DMS53 (cell line): ENCODE measurements at places on chromosomes 11 and 22.

DNA sequence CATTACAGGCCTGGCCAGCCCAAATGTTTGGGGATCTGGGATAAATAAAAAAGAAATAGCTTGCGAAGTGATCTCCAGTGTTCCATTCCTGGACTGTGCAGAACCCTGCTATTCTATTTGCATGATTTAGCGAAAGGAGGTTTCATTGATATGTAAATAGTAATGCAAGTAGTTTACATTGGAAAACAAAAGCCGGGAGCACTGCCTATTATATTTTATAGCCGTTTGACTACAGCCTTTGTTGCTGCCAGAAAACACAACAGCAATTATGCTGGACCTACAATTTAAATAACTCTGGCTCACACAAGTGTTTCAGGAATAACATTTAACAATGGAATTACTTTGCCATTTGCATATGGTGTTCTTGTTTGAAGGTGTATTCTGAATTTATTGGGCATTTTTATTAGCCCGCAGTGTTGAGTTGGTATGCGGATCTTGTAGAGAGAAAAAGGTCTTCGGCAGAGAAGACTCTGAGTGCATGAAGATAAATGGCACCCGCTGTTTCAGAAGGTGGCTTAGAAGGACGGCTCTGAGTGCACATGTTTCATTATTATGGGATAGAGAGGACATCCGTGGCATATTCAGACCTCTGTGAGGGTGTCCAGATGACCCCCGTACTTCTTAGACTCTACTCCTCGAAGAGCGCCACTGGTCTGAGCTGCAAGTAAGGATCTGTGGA is 315.0 kb downstream of the BRD1 start:
- DNase-seq, result no peak

- DNase-seq, result no peak
Observed at GRCh38 chr11:63884196-63884932, 32.6 kb downstream of the RCOR2 start.

DNA sequence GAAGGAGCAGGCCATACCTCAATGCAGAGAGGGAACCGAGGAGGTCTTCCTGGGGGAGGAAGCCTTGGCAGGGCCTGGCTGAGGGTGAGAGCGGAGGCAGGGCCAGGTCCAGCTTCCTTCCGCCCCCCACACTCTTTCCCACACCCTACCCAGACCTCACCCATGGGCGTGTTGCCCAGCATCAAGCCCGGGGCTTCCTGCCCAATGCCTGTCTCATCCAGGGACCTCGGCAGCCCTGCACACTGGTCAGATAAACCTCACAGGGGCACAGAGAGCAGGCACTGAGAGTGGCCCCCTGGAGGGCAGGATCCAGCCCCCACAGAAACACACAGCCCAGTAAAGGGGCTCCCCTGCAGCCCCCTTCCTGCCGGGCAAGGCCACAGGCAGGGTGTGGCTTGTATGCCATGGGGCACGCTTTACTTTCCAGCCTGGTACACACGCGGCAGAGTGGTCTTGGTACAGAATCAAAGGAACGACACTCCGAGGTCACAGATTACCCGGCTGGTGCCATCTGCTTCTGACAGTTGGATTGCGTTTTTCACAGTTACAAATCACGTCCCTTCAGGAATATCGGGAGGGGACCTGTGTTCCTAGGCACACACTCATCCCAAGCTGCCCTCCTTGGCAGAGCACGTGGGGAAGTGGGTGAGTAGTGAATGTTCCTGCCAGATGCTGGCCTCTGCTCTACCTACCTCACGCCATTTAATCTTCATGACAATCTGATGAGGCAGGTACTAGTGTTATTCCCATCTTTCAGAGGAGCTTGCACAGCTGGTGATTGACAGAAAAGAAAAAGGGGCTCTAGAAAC is 20.0 kb upstream of the CD5 start:
- no peak for DNase-seq

GRCh38 chr11:129724866-129725265 is 90.8 kb upstream of the TMEM45B start:
- no peak for DNase-seq

GRCh38 chr11:65446446-65447277 is 24.1 kb downstream of the NEAT1 start:
- DNase-seq, result no peak

- no peak for DNase-seq
Observed at GRCh38 chr11:62688491-62688890, 839 bp downstream of the LRRN4CL start.

- DNase-seq, result no peak
Observed at GRCh38 chr22:48823941-48824340, 1003.7 kb downstream of the BRD1 start.

- DNase-seq, result no peak
Observed at GRCh38 chr11:109957000-109957399, 136.2 kb upstream of the ZC3H12C start.

DNA sequence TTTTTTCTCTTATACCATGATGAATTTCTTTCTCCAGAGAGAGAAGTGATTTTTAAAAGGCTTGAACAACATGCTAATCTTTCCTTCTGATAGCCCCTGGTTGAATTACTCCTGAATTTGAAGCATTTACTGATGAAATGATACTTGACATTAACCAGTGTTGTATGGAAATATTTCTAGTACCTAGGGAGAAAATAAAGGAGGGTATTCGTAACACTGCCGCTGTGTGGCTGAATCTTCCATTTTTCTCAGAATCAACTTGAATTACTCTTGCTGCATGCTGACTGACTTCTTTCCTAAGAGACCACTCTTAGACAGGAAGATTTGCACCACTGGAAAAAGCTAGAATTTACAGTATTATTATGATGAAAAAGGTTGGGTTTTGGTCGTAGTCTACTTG is 118.3 kb downstream of the FAT3 start:
- no peak for DNase-seq

- no peak for DNase-seq
Observed at GRCh38 chr11:65077451-65077850, 6.4 kb downstream of the CDCA5 start.

- DNase-seq, result peak; percentile 81
Observed at GRCh38 chr11:34174412-34175041, 69.1 kb downstream of the NAT10 start.

DNA sequence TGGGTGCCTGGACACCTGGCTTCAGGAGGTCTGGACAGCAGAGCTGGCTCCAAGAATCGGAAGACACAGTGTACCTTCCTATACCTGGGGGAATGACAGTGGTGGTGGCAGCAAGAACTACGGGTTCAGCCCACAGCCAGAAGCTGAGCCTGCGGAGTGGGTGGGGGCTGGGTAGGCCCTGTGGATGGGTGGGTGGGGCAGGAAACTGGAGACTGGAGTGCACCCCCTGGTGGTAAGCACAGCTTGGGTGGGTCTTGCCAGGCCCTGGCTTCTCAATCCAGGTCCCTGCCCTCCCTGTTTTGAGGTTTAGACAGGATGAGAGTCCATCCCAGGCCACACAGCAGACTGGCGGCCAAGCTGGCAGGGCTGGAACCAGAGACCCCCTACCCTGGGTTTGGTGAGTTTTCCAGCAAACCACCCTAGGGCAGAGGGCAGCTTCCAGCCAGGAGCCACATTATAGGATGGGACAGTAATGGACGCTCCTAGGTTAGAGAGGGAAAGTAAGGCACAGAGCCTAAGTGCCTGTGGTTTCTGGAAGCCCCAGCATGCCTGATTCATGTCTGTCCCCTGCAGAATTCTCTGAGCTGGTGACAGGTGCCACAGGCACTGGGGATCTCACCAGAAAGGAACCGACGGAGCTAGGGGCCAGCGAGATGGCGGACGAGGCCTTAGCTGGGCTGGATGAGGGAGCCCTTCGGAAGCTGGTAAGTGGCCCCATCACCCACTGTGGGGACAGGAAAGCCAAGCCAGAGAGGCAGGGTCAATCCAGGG is 1.7 kb downstream of the SMTN start:
- DNase-seq, result peak; percentile 24

DNA sequence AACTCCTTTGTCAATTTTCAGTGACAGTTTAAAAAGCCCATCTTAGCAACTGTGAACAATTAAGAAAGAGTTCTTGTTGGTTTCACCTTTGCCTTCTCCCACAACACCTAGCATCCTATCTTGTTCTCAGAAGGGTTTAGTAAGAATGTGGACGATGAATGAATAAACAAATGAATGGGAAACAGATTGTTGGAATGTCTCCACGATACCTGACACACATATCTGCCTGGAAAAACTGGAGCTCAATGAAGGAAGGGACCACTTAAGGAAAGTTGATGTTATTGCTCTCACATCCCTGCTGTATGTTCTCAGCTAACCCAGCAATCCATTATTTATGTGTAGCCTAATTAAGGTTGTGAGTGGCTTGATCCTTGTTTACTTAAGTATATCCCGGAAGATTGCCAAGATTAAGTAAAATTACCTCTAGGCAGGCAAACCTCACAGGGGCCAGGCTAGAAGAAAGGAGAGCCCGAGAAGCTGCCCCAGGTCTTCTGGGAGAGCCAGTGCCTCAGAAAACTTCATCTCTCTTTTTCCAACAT is 286.4 kb downstream of the NXPE2 start:
- DNase-seq, result no peak

DNA sequence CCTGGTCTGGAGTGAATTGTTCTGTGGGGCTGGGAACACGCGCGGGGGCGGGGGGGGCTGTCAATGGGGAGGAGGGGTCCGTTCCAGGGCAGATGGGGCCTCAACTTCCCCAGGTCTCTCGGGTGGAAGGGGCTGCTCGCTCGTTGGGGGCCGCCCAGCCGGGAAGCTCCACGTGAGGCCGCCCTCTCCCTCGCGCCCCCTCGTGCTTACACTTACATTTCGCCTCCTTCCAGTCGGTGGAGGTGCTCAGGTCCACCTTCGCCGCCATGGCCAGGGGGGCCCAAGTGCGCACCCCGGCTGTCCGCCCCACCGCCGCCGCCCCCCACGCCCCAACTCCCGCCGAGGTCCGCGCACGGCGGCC is 452 bp downstream of the MACROD1 start:
- peak; percentile 65 for DNase-seq

GRCh38 chr11:71293961-71294782 is 41.8 kb upstream of the SHANK2 start:
- peak; percentile 76 for DNase-seq

- no peak for DNase-seq
Observed at GRCh38 chr11:19766206-19766605, 53.6 kb downstream of the NAV2 start.

- no peak for DNase-seq
Observed at GRCh38 chr11:75149766-75150465, 991 bp upstream of the SLCO2B1 start.

DNA sequence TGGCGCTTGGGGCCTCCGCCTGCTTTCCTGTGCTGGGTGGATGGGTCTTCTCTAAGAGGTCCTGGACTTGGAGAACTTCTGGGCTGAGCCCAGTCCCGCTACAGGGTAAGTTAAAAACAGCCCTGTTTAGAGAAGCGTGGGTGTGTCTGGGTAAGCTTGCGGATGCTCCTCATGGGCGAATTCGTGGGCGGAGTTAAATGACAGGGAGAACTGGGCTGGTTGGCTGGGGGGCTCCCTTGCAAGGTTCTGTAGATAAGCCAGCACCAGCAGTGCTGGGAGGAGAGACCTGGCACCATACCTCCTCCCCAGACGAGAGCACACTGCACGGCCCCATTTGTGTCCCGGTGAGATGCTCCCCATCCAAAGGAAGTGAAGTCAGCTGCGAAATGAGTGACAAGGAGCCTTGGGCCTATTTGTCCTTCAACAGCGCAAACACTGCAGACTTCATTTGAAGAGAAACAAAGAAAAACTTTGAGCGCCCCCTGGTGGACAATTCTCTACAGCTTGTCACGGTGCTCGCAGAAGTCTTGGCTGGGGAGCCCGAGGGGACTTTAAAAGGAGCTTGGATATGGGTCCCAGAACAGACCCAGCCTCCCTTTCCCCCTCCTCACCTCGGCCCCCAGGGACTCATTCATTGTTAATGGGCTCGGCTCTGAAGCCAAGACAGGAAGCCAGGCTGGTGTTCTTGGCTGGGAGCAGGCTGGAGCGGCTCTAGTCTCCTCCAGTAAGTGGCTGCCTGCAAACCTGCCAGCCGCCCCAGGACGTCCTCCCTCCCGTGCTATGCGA is 39.5 kb downstream of the TP53I11 start:
- DNase-seq, result peak; percentile 86

- peak; percentile 19 for DNase-seq
Observed at GRCh38 chr11:114075891-114076441, 16.5 kb downstream of the ZBTB16 start.

GRCh38 chr22:27918341-27919221 is 475 bp downstream of the PITPNB start:
- peak; percentile 37 for DNase-seq

DNA sequence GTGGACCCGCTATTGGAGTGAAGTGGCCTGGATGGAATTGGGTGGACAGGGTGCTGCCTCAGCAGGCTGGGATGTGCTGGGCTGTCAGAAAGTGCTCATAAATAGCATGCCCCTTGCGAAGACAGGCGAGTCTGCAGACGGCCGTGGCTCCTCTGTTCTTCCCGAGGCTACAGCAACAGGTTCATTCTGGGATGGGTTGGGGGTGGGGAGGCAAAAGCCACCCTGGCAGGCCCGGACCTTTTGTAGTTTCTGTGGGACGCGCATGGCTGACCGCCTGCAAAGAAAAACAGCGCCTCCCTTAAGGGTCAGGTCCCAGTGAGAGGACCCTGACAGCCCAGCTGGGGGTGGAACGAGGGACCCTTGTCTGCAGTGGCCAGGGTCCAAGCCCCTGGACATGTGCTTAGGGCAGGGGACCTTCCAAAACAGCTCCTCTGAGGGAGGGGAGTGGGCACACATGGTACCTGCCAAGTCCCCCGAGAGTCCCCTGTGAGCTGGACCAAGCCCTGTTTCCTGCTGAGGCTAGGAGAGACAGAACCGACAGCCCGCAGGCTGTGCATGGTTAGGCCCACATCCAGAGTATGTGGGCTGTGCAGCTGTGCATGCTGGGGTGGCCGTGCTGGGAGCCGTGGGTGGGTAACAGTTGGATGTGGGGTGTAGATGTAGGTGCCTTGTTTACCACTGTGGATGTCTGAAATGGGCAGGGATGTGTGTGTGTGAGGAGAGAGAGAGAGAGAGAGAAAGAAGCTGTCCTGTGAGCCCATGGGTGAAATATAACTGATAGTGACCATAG is at the start of gene CRYBB3:
Gene CRYBB3 (plus strand): TSS at position 128 of the 790 bp plus-strand sequence. CDS start 1,539 bp downstream, outside the sequence.
- DNase-seq, result no peak

GRCh38 chr11:107929611-107930200 is 1.5 kb downstream of the RAB39A start:
- DNase-seq, result no peak

GRCh38 chr11:102345904-102346303 is 1.1 kb upstream of the BIRC2 start:
- DNase-seq, result no peak

DNA sequence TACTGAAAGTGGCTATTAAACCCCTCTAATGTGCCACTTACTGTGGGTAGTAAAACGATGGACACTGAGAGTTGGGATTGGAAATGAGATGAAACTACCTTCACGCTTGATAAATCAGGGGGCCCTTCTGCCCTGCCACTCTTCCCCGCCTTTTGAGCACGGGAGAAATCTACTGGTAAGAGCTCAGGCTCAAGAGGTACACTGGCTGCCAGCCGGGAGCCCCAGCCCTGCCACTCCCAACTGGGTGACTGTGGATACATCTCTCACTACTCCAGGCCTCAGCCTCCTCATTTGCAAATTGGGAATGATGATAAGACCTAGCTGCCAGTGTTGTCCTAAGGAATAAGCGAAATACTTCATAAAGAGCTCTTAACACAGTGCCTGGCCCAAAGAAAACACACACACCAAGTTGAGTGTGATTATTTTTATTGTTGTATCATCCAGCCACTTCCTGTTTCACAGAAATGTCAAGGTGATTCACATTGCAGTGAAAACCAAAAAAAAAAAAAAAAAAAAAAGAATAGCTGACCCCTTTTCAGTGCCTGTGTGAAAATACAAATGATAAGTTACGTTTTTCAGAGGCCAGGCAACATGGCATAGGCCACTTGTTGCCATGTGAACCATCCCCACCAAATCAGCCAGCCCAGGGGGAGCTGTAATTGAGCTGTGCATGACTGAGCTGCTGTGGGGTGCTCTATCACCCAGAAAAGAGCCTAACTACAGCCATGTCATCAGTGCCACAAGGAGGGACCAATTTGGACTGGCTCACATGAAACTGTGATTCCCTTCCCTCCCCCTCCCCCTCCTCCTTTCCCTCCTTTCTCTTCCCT is 4.4 kb upstream of the ZNRD2 start:
- DNase-seq, result no peak
